NCI-H510A treated with DMSO at 0.1 percent for 48 hours (cell line): ENCODE measurements at places on chromosomes 2 and 18.

DNA sequence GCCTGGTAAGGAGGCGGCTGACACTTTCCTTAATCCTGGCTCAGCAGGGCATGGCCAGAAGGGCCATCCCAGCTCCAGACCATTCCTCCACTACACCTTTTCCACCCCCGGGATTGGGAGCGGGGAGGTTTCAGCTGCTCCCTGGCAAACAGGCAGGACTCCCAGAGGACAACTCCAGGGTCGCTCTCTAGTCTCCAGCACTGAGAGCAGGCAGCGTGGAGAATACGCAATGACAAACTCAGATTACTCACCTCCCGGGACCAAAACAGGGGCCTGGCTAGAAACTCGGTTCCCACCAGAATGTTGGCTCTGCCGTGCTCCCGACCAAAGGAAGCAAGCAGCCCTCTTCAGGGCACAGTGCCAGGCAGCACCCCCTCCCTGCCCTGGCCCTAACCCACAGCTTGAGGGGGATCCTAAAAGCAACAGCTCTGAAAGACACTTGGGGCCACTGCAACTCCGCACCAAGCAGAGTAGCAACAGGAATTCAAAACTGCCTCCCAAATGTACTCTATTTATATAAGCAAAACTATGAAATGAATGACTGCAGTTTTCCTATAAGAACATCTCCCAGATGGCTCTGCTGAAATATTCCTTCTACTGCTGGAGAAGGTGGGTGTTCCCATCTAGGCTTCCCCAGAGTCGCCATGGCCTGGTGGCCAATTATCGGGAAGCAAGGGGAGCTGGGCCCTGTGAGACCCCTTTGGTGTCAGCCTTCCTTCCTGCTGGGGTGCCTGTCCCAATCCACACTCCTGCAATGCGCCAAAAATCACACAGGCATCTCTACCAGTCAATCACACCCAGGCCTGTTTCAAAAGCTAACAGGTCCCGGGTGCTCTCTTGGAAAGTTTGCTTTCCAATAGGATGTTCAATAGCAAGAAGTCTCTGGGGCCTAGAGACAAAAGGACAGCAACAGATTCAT is 61.2 kb upstream of the POMC start:
- DNase-seq = no peak

DNA sequence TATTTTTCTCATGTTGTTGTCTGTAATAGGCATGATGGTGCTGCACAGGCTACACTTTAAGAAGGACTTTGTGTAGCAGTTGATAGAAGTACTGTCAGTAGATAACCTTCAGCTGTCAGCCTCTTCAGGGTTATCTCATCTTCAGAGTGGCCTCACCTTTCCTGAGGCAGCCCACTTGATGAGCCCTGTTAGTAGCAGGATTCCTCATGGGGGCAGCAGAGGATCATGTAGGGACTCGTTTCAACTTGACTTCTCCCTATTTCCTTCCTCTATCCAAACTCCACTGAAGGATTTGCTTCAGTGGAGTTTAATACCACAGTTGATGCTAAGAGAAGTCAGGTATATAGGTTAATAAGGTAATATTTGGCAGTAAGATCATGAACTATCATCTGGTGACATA is 530.3 kb upstream of the FSIP2 start:
- DNase-seq = peak; percentile 36

GRCh38 chr18:35174093-35174731 is 66.6 kb upstream of the ZNF397 start:
- DNase-seq = peak; percentile 98

DNA sequence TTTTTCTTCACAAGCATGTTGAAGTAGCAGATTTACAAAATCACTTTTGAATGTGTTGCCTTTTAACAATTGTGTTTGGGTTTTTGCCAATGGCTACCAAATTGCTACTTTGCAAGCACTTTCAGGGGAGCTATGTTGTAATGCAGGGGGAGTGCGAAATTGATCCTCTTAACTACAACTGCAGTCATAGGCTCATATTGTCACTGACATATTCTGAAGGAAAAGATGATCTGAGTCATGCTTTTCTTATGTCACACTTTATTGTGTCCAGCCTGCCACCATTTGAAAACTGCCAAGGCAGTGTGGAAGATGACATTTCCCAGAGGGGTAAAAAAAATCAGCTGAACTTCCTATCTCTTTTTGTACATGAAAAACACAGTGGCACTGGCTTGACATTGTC is 74.9 kb downstream of the GPD2 start:
- DNase-seq = no peak
